GM04504 (cell line): ENCODE measurements at places on chromosomes 6 and 20.

DNA sequence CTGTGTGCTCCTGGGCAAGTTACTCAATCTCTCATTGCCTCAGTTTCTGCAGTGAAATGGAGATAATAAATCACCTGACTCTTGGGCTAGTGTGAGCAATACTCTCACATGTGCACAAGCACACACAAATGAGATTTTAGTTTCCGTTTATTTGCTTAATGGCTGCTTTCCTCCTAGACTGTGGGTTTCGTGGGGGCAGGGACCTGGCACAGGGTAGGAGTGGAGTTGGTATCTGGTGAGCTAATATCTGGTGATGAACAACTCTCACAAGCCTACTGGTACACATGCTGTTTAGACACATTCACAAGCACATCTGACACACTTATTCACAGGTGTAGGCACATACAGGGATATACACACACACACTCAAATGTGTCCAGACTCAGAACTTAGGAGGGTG, 73.8 kb downstream of the TOX2 start:
- no peak for DNase-seq

DNA sequence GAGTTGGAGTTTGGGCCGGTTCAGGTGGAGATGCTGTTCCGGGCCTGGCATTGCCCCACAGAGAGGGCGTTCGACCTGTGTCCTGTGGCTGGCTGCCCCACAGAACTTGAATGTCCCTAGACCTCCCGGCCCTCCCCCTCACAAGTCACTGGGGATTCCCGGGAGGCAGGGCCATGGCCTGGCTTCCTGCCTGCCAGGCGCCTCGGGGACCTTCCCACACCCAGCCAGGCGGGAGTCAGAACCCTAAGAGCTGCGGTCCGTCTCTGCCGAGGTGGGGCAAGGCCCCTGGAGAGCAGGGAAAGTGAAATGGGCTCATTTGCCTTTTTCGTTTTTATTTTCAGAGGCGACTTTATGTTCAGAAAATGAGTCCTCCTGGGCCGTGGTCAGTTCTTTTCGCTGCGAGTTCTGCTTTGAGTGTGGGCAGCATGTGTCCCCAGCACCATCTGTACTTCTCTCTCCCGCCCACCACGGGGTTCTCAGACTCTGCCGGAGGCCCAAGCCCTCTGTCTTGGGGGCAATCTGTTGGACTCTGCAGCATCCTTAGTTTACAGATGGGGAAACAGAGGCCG, 8.5 kb downstream of the RBM38 start:
- DNase-seq: no peak

GRCh38 chr6:121590916-121591315, 155.5 kb downstream of the GJA1 start:
- DNase-seq: no peak

- no peak for DNase-seq
Measured at GRCh38 chr6:31901415-31901952, 402 bp downstream of the ZBTB12 start.

GRCh38 chr6:163716690-163717089, 302.2 kb downstream of the QKI start:
- DNase-seq: no peak

GRCh38 chr6:84304881-84305280, 77.4 kb upstream of the CEP162 start:
- no peak for DNase-seq

DNA sequence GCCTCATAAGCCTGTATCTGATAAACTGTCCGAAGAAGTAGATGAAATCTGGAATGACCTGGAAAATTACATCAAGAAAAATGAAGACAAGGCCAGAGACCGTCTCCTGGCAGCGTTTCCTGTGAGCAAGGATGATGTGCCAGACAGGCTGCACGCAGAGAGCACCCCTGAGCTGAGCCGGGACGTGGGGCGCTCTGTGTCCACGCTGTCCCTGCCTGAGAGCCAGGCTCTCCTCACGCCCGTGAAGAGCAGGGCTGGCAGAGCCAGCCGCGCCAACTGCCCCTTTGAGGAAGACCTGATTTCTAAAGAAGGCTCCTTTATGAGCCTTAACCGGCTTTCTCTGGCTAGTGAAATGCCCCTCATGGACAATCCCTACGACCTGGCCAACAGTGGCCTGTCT, 33.9 kb upstream of the MTHFD1L start:
- no peak for DNase-seq

- DNase-seq: no peak
Measured at GRCh38 chr20:20034486-20034885, 17.3 kb downstream of the NAA20 start.

- no peak for DNase-seq
Measured at GRCh38 chr6:121856296-121856695, 420.9 kb downstream of the GJA1 start.

DNA sequence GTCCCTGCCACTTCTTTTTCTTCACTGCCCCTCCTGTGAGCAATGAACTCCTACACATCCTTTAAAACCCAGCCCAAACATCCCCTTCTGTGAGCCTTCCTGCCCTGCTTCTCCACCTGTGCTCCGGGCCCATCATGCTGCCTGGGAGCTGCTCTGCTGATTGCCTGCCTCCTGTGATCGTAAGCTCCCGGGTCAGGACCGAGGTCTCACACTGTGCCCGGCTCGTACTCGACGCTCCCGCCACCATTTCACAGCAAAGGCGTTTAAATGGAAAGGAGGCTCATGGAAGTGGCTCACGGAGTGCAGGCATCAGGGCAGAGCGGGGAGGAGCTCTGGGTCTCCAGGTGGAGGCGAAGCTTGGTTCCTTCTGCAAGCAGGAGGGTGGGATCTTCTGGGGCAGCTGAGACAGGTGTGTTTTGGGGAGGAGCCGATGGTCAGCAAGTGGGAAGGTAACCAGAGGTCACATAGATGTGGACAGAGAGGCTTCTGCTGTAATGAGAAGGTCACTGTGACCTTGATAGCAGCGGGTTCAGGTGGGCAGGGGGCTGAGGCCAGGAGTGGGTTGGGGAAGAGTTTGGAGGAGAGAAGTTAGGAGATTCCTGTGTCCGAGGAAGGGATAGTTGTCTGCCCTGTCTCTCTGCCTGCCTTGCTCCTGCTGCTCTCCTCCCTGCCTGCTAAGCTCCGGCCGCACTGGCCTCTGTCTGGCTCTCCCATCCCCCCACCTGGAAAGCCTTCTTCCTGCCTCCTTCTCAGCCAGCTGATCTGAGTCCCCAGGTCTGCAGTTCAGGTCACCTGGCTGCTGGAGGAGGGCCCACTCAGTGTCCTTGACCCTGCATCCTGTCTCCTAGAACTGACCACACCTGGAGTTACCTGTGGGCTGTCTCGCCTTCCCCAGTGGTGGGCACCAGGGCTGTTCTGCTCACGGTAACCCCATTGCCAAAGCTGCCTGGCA, 52.7 kb upstream of the FRMD1 start:
- no peak for DNase-seq

DNA sequence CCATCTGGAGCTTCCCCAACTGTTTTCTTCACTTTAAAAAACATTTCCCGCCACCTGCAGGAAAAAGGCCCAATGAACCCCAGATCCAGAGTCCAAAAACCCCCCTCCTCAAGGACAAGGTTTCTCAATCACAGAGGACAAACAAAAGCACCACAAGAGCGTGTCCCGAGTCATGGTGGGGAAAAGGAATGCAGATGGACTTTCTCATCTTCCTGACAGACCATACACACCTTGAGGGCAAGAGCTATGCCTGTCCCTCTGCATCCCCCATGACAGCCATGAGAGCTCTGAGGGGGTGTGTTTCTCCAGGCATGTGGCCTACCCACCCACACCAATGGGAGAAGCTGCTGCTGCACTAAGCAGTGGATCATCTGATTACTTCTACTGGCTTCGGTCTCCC, 9.0 kb downstream of the PEX6 start:
- DNase-seq: no peak

DNA sequence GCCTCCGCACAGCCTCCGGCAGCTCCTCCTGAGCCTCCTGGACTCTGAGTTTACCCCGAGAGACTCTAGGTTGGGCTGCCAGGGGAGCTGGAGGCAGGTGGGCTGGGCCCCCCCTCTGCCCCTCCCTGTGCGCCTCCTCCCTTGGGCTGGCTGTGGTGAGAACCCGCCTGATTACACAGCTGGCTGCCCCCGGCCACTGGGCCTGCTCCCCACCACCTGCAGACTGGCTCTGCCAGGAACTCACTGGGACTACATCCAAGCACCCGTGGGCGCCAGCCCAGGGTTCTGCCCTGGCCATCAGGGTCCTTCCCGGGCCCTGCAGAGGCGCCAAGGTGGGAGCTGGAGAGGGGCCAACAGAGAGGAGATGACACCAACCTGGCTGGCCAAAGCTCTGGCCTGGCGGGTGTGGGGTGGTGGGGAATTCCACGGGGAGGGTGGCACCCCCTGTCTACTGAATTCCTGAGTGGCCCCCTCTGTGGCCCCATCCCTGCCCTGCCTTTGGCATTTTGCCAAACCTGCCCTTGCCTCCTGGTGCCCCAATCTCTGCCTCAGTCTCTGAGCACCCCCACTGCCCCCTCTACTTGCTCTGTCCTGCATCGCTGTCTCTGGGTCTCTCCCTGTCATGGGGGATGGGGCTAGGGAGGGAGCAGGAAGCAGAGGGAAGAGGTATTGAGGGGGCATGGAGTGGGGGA, 21.9 kb upstream of the CDH22 start:
- no peak for DNase-seq

DNA sequence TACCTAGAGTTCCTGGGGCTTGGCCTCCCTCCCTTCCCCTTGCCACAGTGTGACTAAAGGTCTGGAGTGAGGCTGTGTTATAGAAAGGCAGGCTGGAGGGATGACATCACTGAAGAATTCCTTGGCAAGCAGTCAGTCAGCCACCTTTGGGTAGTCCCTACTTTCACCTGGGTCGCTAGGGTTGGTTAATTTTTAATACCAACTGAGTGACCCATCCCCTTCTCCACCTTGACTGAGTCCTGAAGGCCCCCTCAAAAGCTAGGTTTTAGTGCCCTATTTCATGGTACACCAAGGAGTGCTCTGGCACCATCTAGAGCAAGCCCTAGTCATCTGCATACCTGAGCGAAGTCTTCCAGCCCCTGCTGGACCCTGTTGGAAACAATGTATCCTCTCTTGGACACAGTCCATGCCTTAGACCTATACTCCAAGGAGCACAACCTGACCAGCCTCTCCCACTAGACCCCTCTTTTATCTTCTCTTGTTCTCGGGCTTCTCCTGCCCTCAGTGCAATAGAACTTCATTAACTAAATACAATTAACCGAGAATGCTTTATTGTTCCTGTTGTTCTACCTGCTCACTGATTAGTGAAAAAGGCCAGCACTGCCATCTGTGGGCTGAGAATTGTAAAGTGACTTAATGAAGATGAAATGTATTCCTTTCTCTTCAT, 44.6 kb downstream of the RIN2 start:
- DNase-seq: no peak

GRCh38 chr6:130888246-130888645, 61.0 kb downstream of the SMLR1 start:
- DNase-seq: no peak

DNA sequence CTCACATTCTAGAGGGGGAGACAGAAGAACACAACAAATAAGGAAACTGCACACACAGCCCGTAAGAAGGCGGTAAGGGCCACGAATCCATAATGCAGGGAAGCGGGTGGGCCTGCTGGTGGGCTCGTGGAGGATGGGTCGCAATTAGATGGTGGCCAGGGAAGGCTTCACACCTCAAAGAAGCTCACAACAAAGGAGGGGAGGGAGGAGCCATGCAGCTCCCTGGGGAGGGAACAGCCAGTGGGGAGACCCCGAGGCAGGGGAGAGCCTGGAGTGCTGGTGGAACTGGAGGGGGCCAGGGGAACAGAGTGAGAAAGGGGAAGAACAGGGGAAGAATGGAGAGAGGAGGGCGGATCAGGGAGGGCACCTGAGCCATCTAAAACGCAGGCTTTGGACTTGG, 13.4 kb downstream of the SRC start:
- DNase-seq: no peak

DNA sequence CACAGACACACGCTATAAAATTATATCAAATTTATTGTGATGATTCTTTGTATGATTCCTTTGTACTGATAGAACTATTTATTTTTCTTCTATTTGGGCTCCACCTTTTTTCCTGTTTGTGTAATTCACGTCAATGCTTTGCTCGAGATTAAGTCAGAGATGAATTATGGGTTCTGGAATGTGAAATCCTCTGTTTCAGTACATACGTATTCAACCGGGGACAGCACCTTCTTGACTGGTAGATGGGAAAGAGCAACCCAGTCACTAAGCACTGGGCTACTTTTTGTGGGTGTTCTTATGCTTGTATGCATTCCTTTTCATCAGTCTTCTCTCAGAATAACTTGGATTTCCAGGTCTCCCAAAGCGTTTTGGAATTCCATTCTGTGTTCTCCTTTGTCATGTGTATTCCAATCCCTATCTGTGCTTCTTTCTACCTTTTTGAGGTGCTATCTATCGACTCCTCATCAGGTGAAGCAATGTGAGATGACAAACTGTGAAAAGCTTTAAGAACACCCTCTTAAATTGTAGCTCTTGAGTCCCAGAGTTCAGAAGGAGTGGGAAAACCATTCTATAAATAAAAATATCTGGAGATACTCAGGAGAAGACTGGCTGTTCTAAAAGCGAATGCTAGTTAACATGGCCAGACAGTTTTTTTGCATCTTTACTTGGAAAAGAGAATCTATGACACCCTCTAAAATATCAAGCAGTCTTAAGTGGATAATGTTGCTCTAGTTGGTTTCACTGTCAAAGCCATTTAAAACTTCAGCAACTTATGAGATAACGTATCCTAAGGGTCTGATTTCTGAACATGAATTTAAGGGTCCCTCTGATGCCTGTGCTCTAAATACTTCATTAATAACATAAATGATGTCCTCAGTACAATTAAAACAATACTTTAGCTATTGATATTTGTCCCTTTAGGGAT, 197.7 kb upstream of the PREP start:
- DNase-seq: no peak

DNA sequence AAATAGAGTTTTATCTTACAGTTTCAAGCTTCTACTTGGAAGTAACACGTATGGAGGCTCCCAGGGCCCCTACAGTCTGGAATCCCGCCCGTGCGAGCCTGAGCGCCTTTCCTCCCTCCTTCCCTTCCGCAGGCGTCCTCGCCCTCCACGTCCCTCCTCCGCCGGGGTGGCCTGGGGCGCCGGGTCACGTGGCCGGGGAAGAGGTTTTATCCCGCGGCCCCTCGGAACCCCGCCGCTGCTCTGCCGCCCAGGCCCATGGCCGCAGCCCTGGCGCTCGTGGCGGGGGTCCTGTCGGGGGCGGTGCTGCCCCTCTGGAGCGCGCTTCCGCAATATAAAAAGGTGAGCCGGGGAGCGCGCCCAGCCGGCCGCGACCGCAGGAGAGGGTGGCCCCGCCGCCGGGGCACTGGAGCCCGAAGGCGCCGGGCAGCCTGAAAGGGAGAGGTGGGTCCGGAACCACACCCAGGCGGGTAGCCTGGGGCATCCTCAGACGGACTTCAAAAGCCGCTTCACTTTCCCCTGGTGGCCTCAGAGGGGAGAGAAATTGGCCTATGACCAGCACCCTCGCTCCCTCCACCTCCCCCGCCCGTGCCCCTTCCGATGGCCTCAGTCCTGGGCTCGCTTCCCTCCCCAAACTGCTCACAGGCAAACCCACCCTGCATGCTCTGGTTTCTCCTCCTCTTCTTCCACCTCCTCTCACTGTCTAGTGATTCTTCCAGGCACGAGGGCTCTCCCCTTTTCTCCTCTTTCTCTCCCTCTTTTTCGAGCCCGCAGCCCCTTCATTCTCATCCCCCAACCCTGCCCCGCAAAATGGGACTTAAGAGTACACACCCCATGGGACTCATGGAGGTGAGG, at the start of gene CLPSL2:
Gene CLPSL2 (plus strand): TSS at position 235 of the 852 bp plus-strand sequence. CDS start 21 bp downstream, at position 256.
- DNase-seq: no peak
